ENCODE measurements at places on chromosomes 6 and 20.

GRCh38 chr6:19410481-19410880 lies 426.7 kb upstream of the ID4 start:
- no peak for DNase-seq

GRCh38 chr20:58895448-58896180 lies 43.1 kb downstream of the GNAS start:
- no peak for DNase-seq

- peak; percentile 27 for DNase-seq
These were observed 38.3 kb upstream of the HMGCLL1 start for GRCh38 chr6:55617272-55617671.

GRCh38 chr6:167005350-167006159 lies 6.4 kb downstream of the CEP43 start:
- DNase-seq: peak; percentile 23

- no peak for DNase-seq
These were observed 73.9 kb upstream of the MLIP start for GRCh38 chr6:54037277-54037779.

DNA sequence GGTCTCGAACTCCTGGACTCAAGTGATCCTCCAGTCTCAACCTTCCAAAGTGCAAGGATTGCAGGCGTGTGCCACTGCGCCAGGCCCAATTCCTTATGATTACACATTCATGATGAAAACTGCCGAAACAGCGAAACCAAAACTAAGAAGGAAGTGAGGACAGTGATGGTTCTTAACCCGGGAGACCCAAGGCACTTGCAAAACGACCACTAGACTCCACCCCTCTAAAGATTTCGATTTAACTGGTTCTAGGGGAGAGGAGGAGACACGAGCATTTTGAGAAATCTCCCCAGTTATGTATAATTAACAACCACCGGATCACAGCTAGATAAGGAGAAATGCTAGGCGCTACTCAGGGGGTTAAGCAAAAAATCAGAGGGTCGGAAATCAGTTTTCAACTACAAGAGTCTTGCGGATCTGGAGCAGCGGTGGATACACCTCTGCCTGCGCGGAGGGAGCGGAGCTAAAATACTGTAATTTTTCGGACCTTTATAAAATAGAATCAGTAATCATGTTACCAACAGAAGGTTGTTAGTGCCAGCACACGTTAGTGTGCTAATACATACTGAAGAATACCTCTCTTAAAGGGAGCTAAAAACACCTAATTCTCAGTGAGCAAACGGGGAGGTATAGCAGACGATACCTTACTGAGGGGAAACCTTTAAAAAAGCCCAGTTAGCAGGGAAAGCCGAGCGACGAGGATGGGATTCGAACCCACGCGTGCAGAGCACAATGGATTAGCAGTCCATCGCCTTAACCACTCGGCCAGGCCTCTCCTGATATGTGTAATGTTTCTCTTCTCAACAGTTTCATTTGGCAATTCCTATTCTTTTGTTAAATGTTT lies 60.0 kb upstream of the BTN3A2 start:
- DNase-seq: peak; percentile 76

- no peak for DNase-seq
These were observed 407.7 kb downstream of the EPM2A start for GRCh38 chr6:145327586-145327985.

- DNase-seq: peak; percentile 41
These were observed 96.9 kb downstream of the JPH2 start for GRCh38 chr20:44089987-44090674.

GRCh38 chr6:31776989-31777666 lies at the start of gene VWA7:
TSS of gene VWA7 (minus strand) at chr6:31777328. CDS start at chr6:31776779, 549 bp downstream.
- peak; percentile 80 for DNase-seq

- no peak for DNase-seq
These were observed 7.2 kb downstream of the RING1 start for GRCh38 chr6:33215271-33216116.

DNA sequence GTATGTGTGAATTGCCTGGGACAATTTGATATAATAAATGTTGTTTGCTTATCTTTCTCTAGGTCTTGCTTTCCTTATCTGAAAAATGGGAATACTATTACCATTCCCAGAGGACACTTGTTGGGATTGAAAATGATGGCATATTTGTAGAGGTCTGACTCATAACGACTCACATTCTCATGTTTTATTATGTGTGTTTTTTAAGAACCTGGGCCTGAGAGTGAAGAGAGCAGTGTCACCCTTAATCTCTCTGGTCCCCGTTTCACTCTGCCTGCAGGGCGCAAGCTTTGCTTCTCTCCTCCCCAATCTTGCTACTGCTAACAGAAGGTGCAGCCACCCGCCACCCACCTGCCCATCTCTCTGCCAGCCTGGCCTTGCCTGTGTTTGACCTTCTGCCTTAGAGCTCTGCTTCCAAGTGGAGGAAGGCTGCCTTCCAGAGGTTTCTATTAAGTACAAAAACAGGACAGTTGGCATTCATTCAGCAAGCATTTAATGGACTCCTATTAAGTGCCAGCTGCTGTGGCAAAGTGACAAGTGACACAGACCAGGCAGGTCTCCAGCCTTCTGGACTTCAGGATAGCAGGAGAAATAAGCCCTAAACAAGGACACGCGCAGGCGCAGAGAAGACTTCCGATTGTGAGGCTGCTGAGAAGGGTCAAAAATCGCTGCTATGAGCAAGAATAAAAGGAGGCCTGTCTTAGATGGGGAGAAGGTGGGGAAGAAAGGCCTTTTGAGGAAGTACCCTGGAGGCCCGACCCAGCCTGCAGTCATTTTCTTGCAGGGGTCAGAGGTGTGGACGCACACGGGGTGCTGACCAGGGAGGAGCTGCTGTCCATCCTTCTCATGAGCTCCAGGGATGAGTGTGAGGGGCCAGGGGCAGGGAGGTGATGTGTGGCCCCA lies 112.5 kb downstream of the JPH2 start:
- no peak for DNase-seq

- no peak for DNase-seq
These were observed 51.0 kb upstream of the PMEPA1 start for GRCh38 chr20:57760698-57761412.

- DNase-seq: no peak
These were observed 4.2 kb upstream of the GPR31 start for GRCh38 chr6:167161851-167162467.

DNA sequence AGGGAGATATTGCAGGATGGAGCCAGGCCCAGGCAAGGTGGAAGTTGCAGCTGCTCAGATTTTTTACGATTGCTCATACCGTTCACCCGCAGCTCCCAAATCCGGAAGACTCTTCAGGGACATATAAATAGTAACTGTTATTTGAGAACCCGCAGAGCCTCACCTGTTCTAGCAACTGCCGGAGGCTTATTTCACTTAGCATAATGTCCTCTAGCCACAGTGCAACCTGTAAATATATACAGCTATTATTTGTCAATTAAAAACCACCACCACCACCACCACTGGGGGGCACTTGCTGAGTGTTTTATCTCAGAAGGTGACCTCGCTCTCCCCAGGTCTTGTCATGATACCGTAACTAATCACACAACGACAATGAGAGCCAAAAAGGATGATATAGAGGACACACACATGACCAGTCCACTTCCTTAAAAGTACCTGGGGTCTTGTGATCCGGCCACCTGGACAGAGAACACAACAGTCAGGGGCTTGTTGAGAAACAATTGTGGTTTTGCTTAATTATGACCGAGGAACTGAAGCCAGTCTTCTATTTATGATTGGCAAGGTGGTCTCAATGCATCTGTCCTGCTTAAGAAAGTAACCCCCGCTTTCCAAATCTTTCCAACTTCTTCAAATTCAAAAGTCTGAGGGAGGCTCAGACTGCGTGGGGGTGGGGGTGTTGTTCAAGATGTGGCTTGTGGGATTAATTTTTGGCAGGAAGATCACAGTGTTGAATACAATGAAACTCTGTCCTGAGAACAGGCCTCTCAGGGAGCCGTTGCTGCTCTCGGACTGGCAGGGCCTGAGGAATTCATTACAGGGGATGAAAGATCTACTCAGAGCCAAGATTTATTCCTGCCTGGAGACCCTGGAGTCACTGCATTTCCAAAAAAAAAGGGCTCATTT lies 107.7 kb upstream of the PRND start:
- DNase-seq: peak; percentile 49

GRCh38 chr20:33840759-33841435 lies 29.7 kb downstream of the CHMP4B start:
- no peak for DNase-seq

GRCh38 chr20:33262658-33263065 lies 20.4 kb upstream of the BPIFB1 start:
- DNase-seq: no peak

- DNase-seq: no peak
These were observed 90.3 kb upstream of the IMPG1 start for GRCh38 chr6:76162811-76163210.

DNA sequence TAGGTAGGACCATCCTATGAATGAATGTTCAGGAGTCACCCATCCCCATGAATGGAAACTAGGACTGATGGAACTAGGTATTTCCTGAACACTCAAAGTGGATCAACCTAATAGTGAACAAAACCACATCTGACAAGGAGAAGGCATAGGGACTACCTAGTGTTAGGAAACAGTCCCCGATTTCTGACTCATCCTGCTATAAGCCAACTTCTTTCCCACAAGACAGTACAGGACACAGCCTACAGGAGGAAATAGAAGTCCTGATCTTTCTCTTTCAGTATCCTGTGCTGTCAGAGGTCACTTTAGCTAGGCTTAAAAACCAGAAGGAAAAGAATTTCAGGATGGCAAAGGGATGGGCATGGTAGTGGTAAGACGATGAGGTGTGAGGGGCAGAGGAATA lies 19.5 kb upstream of the GMDS start:
- DNase-seq: no peak

- no peak for DNase-seq
These were observed 6.9 kb upstream of the BIRC7 start for GRCh38 chr20:63228806-63229205.

DNA sequence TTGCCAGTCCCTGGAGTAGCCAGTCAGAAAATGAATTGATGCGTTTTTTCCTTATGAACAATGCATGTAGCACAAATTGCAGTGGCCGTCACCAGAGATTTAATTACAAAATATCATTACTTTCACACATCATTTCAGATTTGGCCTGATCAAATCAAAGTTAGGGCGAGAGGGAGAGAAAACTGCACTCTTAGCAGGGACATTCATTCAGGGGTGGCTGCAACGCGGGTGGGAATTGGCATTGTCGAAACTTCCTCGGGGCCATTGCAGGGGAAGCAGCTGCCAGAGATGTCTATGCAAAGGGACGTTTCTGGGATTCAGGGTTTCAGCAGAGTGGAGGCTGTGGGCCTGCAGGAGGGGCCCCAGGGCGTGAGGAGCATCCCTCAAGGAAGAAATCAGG lies 76.5 kb upstream of the TOP1 start:
- DNase-seq: no peak

GRCh38 chr6:36928547-36928918 lies 26.0 kb upstream of the PI16 start:
- no peak for DNase-seq

- peak; percentile 83 for DNase-seq
These were observed 46.0 kb downstream of the SLC35D3 start for GRCh38 chr6:136967876-136968752.

- no peak for DNase-seq
These were observed 802 bp upstream of the NRN1 start for GRCh38 chr6:6007366-6008088.

DNA sequence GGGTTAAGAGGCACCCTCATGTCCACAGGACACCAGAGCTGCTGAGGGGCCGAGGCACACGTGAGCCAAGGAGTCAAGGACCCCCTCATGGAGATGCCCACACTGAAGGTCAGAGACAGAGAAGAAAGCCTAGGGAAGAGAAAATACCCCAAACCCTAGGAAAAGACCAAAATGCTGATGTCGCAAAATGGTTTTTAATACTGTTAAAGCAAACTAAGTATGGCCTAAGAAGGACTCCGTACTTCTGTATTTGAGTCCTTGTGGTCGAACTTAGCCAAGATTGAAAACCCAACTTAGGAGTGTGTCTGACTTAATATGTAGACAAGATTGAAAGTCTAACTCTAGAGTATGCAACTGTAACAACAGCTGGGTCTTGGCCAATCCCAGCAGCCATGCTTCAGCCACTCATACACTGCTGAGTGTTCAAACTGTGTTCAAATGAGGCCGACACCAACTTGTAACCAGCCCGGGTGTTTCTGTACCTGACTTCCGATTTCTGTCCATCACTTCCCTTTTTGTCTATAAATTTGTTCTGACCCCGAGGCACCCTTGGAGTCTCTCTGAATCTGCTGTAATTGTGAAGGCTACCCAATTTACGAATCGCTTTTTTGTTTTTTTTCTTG lies 92.6 kb upstream of the AGPAT4 start:
- no peak for DNase-seq

GRCh38 chr20:46028110-46028509 lies 905 bp upstream of the SLC12A5 start:
- DNase-seq: no peak

- no peak for DNase-seq
These were observed 125.6 kb upstream of the STXBP5 start for GRCh38 chr6:147078602-147079001.

GRCh38 chr6:46490425-46491200 lies 636 bp downstream of the RCAN2 start:
- DNase-seq: peak; percentile 26

DNA sequence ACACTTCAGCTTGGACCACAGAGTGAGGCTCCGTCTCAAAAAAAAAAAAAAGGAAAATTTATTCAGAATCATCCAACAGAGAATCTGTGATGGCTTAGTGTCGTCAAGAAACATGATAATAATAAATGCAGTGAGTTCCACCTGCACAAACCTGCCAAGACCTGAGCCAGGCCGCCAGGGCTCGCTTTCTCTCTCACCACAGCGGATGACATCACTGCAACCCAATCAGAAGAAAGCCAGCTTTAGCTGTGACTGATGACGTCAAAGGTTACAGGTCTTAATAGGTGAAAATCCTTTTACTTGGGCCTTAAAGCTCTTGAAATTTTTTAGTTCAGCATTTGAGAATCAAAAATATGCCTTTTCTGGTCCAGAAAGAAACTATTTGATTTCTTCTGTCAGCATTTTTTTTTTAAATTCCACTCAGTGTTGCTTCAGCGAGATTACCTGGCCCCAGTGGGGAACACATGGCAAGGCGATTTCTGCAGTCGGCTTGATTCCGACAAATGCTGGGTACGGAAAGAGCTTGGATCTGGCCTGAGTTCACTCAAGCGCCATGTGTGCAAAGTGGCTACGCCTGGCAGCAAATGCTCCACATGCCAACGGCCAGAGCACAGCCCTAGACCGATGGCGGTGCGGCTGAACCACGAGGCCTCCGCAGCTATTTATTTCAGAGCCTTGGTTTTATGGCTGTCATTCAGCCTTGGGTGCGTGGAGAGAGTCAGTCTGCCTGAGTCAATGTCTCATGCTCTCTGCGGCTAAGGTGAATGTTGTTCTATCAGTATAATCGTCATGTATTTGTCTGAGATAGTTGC lies 105.7 kb upstream of the QKI start:
- no peak for DNase-seq

- DNase-seq: peak; percentile 92
These were observed 18.4 kb upstream of the MMP24 start for GRCh38 chr20:35207950-35208611.

- peak; percentile 50 for DNase-seq
These were observed 16.7 kb downstream of the HMGN4 start for GRCh38 chr6:26554697-26555504.

DNA sequence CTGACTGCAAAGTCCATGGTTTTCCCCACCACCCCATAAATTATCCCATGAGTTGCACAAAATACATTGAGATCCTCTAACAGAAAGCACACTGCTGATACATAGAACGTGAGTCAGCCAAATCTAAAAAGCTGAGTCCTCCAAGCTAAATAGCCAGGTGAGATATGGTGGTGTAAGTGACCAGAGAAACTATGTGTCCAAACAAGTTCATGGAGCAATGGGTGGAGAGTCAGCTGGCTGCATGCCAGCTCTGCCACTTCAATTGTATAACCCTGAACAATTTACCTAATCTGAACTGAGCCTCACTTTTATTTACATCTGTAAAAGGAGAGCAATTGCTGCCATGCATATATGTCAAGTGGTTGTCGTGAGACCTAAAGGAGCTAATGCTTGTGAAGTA lies 9.7 kb downstream of the SNAP25 start:
- DNase-seq: no peak
